NCI-H2227 treated with DMSO at 0.1 percent for 48 hours (cell line): ENCODE measurements at places on chromosomes 7 and 10.

DNA sequence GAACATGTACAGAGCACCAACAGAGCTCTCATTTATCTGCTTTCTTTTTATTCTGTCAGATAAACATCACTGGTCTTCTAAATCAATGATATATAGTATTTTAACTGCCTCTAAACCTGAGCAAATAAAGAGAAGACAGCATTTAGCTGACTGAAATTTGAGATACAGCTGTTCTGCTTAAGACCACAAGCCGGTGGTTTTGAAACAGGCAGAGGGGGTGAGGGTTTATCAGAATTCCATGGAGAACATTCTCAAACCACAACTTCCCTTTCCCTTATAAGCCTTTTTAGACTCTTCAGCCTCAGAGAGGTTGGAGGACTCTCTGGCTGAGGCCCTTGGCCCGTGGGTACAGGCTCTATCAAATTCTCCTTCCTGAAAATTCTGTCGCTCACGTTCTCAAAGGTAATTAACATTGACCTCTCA lies 87.4 kb upstream of the RSU1 start:
- DNase-seq = no peak

DNA sequence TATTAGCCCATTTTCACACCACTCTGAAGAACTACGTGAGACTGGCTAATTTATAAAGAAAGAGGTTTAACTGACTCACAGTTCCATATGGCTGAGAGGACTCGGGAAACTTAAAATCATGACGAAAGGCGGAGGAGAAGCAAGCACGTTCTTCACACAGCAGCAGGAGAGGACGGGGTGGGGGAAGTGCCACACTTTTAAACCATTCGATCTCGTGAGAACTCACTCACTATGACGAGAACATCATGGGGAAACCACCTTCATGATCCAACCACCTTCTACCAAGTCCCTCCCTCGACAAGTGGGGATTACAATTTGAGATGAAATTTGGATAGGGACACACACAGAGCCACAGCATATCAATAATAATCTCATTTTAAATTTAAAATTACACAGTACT lies 80.2 kb downstream of the VWDE start:
- peak; percentile 16 for DNase-seq

DNA sequence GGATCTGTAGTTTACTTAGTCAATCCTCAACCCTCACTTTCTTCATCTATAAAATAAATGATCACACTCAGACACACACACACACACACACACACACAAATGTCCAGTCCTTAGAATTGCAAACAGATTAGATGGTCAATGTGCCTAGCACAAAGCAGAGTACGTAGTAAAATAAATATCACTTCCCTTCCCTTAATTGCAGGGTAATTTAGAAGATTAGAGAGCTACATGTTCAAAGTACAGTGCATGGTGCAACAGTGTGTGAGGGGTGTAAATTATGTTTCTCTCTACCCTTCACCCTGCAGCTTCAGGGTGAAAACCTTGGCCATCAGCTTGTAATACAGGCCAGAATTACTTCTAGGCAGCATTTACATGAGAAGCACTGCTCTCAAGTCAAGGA lies 187.0 kb upstream of the GHITM start:
- DNase-seq = peak; percentile 3

GRCh38 chr10:6203331-6204062 lies 765 bp downstream of the PFKFB3 start:
- DNase-seq = peak; percentile 8

DNA sequence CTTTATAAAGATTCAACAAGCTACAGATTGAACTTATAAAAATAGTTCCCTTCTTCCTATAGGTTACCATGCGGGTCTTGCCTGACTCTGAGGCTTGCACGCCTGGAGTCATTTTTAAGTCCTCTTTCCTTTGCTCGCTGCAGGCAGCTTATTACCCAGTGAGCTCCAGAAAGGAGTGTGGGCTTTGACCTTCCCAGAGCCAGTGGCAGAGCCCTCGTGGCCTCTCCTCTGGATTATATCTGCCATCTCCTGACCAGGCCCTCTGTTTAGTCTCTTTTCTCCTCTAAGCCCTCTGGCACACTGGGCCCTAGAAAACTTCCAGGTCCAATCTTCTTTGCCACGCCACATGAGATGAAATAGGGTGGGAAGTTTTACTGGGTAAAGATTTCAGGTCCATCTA lies 39.9 kb upstream of the EZH2 start:
- DNase-seq = no peak

DNA sequence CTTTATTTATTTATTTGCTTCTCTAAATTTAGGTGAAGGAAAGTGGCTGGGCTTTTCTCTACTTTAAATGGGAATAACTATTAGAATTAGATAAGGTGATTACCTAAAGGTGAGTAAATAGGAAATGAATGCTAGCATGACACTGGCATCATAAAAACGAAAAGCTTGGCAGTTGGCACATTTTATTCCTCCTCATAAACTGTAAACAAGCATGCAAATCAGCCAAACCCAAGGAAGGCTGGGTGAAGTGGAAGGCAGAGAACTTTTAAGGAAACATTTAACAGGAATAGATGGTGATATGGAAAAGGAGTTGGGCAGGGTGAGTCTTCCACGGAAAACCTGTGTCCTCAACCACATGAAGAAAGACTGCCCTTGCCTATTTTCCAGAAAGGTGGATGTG lies 669.1 kb downstream of the KCNMA1 start:
- no peak for DNase-seq

DNA sequence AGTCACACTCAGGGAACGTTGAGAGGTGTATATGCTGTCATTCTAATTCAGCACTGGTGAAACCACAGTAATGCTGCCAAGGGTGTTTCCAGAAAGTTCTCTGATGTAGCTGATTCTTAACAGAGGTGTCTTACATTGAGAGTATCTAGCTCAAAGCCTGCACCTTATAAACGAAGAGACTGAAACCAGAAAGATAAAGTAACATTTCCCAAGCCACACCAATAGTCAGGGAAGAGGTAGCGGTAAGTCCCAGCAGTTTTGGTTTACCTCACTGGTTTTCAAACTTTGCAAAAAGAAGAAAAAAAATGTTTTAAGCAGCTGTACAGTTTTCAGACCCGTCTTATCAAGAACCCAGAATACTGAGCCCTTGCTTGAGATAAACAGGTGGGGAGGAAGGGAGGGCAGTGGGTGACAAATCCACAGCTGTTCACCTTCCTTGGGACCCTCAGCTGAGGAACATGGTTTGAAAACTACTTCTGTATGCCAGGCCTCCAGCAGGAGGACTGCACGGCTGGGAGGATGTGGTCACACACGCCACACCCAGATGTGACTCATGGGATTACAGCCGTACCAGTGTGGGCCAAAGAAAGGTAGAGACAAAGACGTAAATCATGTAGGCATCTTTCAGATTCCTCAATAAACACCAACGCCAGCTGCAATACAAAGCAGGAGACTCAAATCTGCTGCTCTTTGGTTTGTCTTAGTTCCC lies 63.9 kb upstream of the GSDME start:
- no peak for DNase-seq

- DNase-seq = no peak
These were observed 14.9 kb downstream of the HEPACAM2 start for GRCh38 chr7:93211228-93211818.

GRCh38 chr10:77282163-77282562 lies 355.4 kb downstream of the KCNMA1 start:
- DNase-seq = no peak
